ENCODE measurements at places on chromosomes 16 and 17.

DNA sequence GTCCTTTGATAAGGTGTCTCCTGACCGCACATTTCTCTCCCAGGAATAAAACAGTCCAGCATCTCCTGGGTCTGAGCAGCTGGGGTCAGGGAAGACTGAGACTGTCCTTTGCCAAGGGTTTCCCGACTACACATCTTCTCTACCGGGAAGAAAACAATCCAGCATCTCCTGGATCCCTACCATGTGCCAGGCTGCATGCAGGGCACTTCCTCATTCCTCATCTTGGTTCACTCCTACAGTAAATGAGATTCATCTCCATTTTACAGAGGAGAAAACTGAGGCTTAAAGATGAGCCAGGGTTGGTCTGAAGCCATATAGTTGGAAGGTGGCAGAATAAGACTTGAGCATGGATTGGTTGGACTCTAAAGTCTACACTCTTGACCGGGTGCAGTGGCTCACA, 36.7 kb downstream of the NOG start:
- no peak for DNase-seq

- no peak for DNase-seq
Measured at GRCh38 chr17:27609611-27610303, 21.2 kb upstream of the LGALS9 start.

DNA sequence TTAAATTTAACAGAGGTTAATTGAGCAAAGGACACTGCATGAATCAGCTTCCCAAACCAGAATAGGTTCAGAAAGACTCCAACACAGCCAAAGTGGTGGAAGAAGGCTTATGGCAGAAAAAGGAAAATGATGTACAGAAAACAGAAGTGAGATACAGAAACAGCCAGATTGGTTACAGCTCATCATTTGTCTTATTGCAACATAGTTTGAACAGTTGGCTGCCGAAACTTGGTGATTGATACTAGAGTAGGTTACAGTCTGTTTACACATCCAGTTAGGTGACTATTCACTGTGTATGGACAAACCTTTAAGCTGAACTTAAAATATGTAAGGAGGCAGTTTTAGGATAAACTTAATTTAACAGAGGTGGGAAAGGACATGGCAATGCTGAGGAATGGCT, 18.3 kb downstream of the TMEM100 start:
- DNase-seq: no peak

DNA sequence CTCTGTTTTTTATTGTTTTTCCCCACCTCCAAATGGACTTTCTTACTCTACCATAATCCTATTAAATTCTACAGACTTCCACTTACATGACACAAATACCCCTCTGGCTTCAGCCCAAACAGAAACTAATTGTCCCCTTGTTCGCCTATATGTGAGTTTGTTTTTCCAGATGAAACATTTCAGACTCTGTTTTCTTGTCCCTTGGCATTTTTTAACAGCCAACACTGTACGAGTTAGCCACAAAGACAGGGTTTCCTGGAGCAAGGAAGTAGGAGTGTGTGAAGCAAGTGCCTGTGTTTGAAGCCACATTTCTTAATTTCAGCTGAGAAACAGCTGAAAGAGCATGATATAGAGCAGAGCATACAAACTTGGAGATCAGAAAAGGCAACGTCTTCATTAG, 382.2 kb upstream of the CDH5 start:
- no peak for DNase-seq

DNA sequence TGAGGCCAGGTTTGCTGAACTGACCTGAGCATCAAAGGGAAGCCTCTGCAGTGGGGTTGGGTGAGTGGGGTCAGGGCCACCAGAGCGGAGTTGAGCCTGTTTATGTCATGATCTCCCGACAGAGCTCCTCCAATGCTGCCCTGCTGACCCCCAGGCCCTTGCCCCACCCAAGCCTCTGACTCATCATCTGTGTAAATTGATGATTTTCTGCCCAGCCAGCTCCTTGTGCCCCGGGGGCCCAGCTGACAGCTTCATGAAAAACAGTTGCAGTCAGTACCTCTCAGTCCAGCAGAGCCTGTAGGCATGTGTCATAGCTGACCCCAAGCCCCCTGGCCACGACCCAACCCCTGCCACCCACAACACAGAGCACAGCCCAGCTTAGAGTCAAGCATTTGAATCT, 134.9 kb downstream of the CCT6B start:
- DNase-seq: no peak

DNA sequence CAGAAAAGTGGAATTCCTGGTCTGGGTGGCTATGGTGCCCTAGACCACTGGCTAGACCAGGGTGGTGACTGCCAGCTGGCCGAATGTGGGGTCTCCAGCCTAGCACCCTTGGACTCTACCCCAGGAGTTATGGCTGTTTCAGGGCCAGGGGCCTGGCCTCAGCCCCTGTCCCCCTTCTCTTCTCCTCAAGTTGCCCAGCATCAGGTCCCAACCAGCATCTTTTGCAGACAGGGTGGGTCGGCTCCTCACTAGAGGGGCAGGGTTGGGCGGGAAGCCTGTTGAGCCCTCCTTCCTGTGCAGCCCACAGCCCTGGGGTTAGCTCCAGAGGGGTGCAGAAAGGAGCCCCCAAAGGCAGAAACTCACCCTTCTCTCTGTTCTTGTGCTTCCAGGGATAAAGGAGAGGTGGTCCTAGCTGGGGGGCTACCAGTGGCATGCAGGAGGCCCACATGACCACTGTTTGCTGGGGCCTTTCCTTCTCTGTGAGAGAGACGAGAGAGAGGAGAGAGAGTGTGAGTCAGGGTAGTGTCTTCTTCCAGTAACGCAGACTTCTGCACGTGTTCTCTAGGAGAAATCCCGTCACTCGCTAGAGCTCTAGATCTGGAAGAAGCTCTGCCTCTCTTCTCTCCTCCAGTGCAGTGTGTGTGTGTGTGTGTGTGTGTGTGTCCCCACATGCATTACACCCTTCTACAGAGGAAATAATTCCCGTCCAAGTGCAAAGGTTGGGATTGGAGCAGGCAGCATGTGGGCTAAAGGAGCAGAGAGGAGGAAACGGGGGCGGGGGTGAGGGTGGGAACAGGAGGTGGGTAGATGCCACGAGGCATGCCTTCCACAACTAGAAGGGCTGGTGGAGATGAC, 209.4 kb downstream of the SEC14L1 start:
- DNase-seq: no peak

DNA sequence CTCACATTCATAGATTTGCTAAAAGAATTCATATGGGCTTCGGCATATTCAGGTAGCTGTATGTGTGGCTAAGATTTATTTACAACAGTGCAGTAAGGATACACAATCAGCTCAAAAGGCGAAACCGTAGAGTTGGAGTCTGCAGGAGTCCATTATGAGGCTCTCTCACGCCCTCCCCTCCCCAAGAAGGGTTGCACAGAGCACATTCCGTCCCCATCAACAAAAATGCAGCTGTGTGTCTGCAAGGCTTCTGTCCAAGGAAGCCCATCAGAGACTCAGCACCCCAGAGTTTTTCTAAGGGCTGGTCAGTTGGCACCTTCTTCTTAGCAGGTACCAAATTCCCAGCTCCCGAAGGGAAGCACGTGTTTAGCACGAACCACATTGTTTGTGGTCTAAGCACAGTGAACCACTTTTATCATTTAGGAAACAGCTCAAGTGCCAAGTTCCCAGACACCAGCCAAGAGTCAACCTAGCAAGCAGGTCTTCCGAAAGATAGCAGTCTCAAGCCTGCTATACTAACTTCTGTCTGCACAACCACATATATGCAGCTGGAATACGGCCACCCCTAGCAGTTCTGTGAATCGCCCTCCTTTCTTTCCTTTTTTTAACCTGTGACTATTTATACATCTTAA, 28.5 kb upstream of the MEAK7 start:
- DNase-seq: no peak

- DNase-seq: no peak
Measured at GRCh38 chr16:23976524-23976923, 140.7 kb downstream of the PRKCB start.

DNA sequence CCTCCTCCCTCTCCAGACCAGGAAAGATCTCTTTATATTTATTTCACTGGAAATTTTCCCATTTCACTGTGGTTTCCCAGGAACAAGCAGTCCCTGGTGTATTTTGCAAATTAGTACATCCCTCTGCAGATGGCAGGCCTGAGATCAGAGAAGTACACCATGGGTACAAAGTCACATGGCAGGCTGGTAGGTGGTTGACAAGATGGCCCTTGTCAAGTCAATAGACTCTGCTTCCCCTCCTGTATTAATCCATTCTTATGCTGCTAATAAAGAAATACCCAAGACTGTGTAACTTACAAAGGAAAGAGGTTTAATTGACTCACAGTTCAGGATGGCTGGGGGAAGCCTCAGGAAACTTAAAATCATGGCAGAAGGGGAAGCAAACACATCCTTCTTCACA, 51.6 kb upstream of the KSR1 start:
- no peak for DNase-seq

DNA sequence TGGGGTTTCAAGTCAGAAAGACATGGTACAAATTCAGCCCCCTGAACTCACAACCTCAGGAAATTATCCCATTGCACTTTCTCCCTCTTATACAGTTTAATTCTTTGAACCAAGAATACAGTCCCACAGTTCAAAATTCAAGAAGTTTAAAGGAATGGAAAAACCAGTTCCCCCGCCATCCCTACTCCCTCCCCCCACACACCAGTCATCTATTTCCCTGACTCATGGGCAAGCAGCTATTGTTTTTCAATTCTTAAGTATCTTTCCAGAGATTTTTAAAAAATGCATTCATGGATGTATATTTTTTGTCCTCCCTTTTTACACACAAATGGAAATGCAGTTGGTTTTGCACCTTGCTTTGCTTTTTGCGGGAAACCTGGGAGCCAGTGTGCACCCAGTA, 7.3 kb downstream of the SYCE1L start:
- DNase-seq: no peak

DNA sequence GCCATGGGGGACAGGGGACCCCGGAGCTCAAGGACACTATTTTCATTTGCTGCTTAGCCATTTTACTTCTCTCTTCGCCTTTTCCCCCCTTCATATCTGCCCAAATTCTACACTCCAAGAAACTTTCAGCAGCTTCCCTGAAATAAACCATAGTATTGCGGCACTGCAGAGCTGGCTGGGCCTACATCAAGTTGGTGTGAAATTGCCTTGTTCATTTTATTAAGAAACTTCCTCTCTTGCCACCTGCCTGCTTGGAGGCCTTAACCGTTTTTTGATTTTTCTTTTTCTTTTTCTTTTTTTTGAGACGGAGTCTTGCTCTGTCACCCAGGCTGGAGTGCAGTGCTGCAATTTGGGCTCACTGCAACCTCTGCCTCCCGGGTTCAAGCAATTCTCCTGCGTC, 7.4 kb upstream of the CPNE2 start:
- DNase-seq: no peak

DNA sequence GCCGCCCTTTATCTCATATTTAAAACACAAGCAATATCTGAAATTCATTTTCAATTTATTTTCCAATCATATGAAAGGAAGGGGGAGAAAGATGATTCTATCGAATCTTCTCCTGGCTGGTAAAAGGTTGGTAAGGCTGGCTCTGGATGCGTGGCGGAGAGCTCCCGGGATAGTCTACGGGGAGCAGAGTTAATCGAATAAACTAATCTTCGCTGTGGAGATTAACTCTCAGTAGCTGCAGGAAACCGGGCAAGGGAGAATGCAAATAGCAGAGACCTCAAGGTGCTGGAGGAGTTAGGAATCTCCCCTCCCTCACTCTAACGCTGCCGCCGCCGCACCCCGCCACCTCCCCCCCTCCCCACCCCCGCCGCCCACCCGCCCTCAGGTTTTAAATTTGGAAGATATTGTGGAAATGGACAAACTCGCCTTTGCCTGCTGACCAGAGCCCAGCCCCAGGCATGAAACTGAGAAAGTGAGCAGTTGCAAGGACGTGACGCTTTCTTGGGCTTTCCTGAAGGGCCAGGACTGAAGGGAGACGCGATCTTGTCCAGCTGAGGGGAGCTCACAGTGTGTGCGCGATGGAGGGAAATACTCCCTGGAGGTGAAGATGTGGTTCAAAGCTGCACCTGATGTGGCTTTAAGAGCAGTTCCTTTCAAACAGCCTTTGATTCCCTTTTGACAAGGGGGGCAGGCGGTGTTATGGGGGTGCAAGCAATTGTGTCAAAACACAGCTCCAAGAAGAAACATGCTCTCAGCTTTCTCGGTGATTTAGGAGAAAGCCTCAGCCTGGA, 308.2 kb upstream of the IRX3 start:
- DNase-seq: no peak

DNA sequence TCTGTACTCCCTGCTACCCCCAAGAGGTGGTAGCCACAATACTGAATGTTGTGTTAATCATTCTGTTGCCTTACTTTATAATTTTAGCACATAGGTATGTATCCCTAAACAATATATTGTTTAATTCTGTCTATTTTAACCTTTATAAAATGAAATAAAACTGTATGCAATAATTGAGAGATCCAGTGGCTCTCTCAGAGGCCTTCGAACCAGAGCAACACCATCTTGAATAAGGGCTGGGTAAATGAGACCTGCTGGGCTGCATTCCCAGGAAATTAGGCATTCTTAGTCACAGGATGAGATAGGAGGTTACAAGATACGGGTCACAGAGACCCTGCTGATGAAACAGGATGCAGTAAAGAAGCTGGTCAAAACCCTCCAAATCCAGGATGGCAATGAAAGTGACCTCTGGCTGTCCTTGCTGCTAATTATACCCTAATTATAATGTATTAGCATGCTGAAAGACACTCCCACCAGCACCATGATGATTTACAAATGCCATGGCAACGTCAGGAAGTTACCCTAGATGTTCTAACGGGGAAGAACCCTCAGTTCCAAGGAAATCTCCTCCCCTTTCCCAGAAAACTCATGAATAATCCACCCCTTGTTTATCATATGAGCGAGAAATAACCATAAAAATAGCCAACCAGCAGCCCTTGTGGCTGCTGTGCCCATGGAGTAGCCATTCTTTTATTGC, 2.0 kb upstream of the CANT1 start:
- DNase-seq: no peak

DNA sequence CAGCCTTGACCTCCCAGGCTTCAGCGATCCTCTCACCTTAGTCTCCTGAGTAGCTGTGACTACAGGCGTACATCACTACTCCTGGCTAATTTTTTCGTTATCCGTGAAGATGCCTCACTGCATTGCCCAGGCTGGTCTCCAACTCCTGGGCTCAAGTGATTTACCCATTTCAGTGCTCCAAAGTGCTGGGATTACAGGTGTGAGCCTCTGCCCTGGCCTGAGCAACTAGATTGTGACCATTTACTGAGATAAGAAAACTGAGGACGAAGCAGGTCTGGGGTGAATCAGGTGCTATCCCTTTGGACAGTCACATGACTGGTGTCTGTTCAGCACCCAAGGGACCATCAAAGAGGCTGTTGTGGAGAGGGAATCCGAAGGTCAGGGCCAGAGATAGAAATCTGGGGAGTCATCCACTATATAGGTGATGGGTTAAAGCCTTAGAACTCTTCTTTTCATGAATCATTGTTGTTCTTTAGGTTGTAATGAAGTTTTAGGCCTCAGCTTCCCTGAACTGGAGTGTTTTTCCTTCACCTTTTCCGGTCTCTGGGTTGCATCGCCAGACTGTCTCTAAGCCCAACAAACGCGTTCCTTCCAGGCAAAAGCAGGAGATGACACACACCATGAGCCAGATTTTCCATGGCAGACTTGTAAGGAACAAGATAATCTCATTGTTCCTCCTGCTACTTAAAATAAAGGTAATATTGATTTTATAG, 62.5 kb downstream of the FTO start:
- no peak for DNase-seq

- no peak for DNase-seq
Measured at GRCh38 chr17:35080536-35080935, 17.0 kb upstream of the RFFL start.
